Tongue (tissue), 3 donors: ENCODE measurements at places on chromosomes 13 and 19. TPM values are rescaled to one million over a fixed set of nuclear protein-coding genes. Genes with fewer than 3 reads are reported as not detected.

CXCL17 gene
- total RNA-seq: 2.2 TPM

EDDM13 gene
- not detected for total RNA-seq

USE1 gene
- total RNA-seq: 21.7 TPM

MEIOSIN gene
- not detected for total RNA-seq

PGLYRP2 gene
- total RNA-seq: not detected

TMED1 gene
- total RNA-seq: 46.0 TPM

TMPRSS9 gene
- total RNA-seq: 0.31 TPM

TUBA3C gene
- not detected for total RNA-seq

P2RY11 gene
- total RNA-seq: 2.1 TPM

PEAK3 gene
- not detected for total RNA-seq

PDE4A gene
- 4.7 TPM for total RNA-seq

ZNF426 gene
- total RNA-seq: 18.8 TPM

PHLDB3 gene
- 24.6 TPM for total RNA-seq

SIGLEC8 gene
- not detected for total RNA-seq

DMKN gene
- 25.7 TPM for total RNA-seq

SERP2 gene
- 4.9 TPM for total RNA-seq

AKAP11 gene
- 41.1 TPM for total RNA-seq

ZNF546 gene
- 16.4 TPM for total RNA-seq

ZNF99 gene
- total RNA-seq: 0.51 TPM

EPS8L1 gene
- total RNA-seq: 76.8 TPM

C1QTNF9 gene
- total RNA-seq: 3.8 TPM

SEMA6B gene
- 15.4 TPM for total RNA-seq

SRRM5 gene
- total RNA-seq: not detected

BCL3 gene
- 8.4 TPM for total RNA-seq

ZNF285 gene
- total RNA-seq: 6.6 TPM

IRGQ gene
- 26.0 TPM for total RNA-seq

LIM2 gene
- total RNA-seq: not detected

ATXN8OS gene
- not detected for total RNA-seq

FFAR1 gene
- total RNA-seq: not detected

ZNF837 gene
- 1.5 TPM for total RNA-seq

OR7D2 gene
- not detected for total RNA-seq

CYP2B6 gene
- total RNA-seq: not detected

OR7D4 gene
- not detected for total RNA-seq

CTXN1 gene
- total RNA-seq: 0.31 TPM

SMIM17 gene
- total RNA-seq: 0.31 TPM

EDNRB gene
- 39.4 TPM for total RNA-seq

CACNG8 gene
- 0.10 TPM for total RNA-seq

KLK12 gene
- 7.2 TPM for total RNA-seq

PLPP2 gene
- 13.0 TPM for total RNA-seq

ZIC5 gene
- total RNA-seq: not detected

PLIN4 gene
- total RNA-seq: 38.0 TPM
